Activated CD4-positive, alpha-beta memory T cell treated with anti-CD3 and anti-CD28 coated beads for 36 hours (primary cell): ENCODE measurements at places on chromosomes 3 and 15. TPM values are rescaled to one million over a fixed set of nuclear protein-coding genes. Genes with fewer than 3 reads are reported as not detected.

The RHOV gene
- total RNA-seq, result 0.29 TPM

The IL20RB gene
- total RNA-seq, result 0.97 TPM

The UBR1 gene
- total RNA-seq, result 24.5 TPM

The KNG1 gene
- not detected for total RNA-seq

The NDN gene
- total RNA-seq, result 1.3 TPM

The POMGNT2 gene
- total RNA-seq, result 7.3 TPM

The STARD9 gene
- 3.8 TPM for total RNA-seq

The CPNE9 gene
- not detected for total RNA-seq

The SRGAP3 gene
- 3.5 TPM for total RNA-seq

The CDHR4 gene
- total RNA-seq, result 0.22 TPM

The GOLGA6B gene
- not detected for total RNA-seq

The LSAMP gene
- total RNA-seq, result not detected

The GOLGA8J gene
- not detected for total RNA-seq

The GPR15 gene
- 2.8 TPM for total RNA-seq

The ANKUB1 gene
- total RNA-seq, result not detected

The ILDR1 gene
- total RNA-seq, result 0.26 TPM

- DNase-seq, result no peak
Measured at GRCh38 chr3:31823184-31823583, 157.9 kb downstream of the OSBPL10 start.

DNA sequence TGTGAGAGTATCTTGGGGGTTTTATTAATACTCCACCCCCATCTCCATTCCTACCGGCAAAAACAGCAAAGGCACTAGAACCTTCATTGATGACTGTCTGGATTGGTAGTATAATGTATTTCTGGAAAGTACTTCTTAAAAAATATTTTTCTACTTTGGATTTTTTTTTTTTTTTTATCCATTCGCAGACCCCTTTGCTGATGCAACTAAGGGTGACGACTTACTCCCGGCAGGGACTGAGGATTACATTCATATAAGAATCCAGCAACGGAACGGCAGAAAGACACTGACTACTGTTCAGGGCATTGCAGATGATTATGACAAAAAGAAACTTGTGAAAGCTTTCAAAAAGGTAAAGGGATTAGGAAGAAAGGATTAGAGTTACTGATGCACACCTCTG, 1.2 kb downstream of the EIF1B start:
- no peak for DNase-seq

DNA sequence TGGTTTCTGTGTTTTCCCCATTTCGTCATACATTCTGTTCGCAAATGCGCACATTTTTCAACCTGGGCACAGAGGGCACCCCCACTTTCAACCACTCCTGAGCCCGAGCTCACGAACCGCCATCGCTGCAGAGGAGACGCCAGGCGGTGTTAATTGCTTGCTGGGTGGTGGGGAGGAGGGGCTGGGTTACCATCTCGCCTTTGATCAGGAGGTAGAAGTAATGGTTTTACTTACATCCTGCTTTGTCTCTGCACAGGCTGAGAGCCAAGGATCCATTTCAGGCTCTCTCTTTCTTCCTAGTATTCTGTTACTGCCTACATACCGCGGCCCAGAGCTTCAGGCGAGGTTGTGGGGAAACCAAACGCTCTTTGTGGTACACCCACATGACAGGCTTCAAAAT, 177.3 kb upstream of the WNT5A start:
- no peak for DNase-seq

DNA sequence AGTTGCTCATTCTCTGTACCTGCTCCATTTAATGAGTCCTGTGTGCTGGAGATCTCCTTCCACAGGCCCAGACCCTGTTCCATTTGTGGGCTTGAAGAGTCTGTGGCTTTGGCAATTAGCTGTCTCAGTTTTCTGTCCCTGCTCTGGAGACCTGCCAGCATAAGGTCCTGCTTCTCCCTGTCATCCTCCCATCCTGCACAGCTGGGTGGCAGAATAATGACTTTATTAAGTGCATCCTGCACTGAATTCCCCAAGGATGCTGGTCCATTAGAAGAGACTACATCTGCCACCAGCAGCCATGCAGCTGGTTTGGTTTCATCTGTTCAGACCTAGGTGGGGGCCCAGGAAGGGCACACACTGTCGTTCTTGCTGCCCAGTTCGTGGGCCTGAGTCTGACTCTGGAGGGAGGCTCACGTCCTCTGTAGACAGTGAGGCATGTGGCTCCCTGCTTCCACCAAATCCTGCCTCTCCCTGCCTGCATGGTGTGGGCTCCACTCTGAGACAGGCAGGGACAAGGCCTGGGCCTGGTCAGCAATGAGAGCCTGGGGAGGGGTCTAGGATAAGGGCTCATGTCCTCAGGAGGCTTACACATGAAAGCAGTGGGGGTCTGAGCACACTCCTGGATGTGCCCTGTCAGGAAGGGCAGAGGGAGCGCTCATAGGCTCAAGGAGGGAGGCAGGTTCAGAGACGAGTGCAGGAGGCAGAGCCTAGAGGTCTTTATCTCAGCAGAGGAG, 78.4 kb upstream of the PRR23E start:
- no peak for DNase-seq

DNA sequence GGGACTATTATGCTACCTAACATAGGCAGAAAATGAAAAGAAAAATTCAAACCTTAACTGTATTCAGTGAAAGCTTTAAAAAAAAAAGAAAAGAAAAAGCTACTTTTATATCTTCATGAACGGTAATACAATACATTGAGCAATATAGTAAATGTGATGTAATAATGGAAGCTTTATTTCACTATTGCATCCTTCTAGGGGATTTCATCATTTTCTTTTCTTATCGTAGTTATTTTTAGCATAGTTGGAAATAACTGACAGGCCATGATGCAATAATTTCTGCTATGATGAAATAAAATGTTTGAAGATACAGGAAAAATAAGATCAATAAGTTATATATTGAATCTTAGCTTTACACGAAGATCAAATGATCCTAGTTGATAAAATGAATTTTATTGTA, 40.3 kb upstream of the ZCWPW2 start:
- no peak for DNase-seq

GRCh38 chr3:148866261-148866660, 1.2 kb downstream of the CPA3 start:
- no peak for DNase-seq

DNA sequence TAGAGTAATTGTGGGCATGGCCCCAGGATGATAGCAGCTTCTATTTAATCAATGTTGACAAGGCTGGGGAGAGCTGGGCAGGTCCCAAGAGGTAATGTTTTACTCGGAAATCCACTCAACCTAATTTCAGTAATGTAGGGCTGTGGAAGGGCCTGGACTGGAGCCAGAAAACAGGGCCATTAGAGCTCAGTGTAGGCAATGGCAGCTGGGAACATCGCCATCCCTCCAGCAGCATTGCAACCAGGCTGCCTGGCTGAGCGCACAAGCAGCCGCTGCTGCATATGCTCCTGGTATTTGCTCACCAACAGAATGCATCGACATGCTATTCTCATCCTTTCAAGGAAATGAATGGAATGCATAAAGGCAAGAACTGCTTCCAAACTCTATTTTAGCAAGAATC, 90.0 kb downstream of the GAP43 start:
- no peak for DNase-seq

GRCh38 chr3:24972491-24972890, 455.6 kb upstream of the RARB start:
- no peak for DNase-seq

- no peak for DNase-seq
Measured at GRCh38 chr3:110178965-110179364, 841.6 kb upstream of the DPPA4 start.

DNA sequence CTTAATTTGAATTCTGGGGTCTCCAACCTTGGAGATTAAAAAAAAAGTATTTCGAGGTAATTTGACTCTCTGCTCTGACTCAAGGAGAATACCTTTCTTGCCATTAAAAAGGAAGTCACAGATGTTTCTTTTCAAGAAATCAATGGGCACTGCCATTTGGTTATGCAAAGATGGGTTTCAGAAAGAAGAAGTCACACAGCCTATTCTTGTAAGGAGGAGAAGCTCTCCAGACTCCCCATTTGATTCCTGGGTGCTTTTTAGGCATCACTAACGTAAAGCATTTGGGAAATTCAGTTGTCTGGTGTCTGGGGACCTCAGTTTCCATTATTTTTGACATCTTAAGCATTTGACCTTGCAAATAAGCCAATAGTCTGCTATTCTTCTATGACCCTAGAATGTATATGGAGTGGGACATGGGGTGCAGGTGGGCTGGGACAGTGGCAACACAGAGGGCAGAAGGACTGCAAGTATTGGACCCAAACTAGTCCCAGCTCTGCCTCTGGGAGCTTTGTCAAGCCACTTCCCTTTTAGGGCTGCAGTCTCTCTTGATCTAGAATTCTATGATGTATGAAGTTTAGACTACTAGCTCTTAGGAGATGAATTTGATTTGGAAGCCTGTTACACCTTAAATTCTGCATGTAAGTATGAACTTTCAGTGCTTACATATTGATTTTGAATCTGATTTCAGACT, 27.8 kb downstream of the IL5RA start:
- no peak for DNase-seq

- no peak for DNase-seq
Measured at GRCh38 chr3:25448750-25449692, 21.0 kb downstream of the RARB start.

- no peak for DNase-seq
Measured at GRCh38 chr3:11956781-11957180, 47.4 kb upstream of the SYN2 start.

DNA sequence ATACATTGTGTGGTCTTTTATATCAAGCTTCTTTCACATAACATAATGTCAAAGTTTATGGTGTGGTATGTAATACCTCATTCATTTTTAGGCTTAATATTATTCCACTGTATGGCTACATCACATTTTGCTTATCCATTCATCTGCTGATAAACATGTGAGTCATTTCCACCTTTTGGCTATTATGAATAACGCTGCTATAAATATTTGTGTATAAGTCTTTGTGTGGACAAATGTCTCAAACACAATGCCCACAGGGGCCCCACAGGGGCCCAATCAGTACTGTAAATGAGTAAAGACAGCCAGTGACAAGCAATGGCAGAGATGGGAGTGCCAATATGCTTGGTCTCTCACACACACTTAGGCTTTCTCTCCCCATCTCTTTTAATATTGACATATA, 54.2 kb downstream of the PIK3R4 start:
- no peak for DNase-seq

DNA sequence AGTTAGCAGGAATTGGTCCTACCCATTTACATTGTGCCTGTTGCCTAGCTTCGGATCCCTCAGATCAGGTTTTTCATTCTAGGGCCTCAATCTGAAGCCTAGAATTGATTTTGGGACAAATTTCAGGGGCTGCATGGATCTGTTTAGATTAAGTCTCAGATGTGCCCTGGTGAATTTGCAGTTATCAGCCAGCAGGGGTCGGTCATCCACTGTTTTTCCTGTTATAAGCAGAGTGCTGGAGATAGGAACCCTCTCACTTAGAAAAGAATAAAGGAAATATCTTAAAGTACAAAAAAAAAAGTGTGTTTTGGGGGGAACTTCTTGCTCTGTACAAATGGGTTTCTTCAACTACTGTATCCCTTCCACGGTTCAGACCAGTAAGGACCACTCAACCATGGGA, 212.5 kb downstream of the BCHE start:
- DNase-seq, result no peak
